Activated naive CD8-positive, alpha-beta T cell treated with anti-CD3 and anti-CD28 coated beads for 36 hours (primary cell): ENCODE measurements at places on chromosomes 6 and 20.

DNA sequence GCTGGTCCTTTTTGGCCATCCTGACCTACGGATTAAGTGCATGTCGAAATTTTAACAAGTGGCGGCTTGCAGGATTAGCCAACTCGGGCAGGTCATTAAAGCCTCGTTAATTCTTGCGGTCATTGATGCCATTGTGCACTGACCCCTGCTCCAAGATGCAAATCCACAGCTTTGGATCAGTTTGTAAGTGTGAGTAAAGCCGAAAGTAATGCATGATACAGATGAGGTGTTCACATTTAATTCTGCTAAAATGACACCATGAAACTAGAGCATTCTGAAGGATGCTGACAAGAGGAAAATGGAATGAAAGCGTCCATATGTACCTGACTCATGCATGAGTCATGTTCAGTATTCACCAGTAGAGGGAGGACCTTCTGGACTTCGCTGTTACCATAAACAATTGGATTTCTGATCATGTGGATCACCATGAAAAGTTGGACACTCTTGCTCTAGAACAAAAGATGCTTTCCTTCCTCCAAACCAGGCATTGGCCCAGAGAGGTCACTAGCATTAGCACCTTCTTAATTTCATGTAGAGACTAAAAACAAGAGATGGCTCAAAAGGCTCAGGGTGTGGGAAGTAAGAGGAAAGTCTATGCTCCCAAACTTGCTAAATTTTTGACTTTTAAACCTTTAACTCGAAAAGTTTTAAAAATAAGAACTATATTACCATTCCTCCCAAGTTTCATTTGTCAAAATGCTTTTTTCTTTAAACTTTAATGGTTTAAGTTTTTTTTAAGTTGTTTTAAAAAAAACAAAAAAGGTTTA, 48.0 kb downstream of the MUC22 start:
- no peak for DNase-seq

GRCh38 chr6:106253731-106254130, 71.8 kb downstream of the ATG5 start:
- no peak for DNase-seq

DNA sequence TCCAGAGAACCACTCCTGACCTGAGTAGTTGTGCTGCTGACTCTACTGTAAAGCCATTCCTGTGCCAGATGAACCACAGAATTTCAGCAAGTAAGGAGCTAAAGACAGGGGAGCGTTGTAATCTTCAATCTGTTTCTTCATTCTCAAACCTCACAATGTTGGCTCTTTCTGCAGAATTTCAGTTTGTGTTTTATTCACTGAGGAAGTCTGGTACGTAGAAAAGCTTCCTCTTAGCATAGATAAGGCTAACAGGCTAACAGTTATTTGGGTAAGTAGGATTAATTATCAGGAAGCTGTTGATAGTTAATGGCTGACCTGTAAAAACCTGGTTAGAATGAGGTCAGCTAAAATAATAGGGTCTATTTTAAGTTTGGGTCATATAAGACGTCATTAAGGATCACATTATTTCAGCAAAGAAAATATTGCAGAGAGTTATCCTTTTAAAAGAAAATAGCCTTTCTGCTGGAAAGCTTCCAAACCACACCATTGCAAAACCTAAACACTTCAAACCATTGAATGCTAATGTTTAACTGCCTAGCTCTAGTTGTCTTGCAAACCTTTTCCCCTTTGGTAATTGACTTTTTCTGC, 14.1 kb upstream of the TENT5A start:
- no peak for DNase-seq

GRCh38 chr6:46963039-46963438, 41.3 kb upstream of the ADGRF5 start:
- no peak for DNase-seq

GRCh38 chr20:8425802-8426201, 293.7 kb downstream of the PLCB1 start:
- DNase-seq, result no peak

DNA sequence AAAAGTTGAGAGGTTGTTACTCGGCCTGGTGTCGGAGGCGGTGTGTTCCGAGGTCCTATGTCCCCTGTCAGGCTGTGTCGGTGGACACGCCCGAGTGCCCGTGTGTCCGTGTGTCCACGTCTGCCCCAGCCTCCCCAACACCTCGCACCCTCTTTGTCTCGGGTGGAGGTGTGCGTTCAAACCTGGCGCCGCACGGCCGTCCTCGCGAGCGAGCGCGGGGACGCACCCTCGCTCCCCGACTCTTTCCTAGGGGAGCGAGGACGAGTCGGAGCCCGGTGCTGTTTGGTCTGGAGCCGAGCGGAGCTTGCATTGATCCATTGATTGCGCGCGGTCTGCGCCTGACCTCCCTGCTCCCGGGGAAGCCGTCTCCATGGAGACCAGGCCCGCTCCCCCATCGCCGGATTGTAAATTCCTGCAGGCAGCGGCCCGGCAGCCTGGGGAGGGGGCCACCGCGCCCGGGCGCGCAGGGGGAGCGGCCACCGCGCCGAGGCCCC, 411 bp upstream of the SCUBE3 start:
- no peak for DNase-seq
